ENCODE measurements at places on chromosomes 7 and 10. TPM values are rescaled to one million over a fixed set of nuclear protein-coding genes. Genes with fewer than 3 reads are reported as not detected.

DNA sequence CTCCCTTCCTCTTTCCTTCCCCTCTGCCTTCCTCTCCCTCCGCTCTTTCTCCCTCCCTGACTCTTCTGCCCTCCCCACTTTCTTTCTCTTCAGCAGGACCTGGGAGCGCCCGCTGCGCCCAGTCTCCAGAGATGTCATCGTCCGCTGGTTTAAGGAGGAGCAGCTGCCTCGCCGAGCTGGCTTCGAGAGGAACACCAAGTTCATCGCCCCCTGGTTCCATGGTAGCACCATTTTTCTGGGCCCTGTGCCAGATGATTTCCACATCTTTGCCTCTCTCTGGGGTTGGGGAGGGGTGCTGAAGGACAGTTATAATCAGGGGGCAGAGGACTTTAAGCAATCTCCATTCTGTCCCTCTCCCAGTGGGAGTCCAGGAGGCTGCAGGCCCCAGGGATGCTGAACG lies 71.6 kb downstream of the SH2D4B start:
- DNase-seq: no peak

- no peak for DNase-seq
Observed at GRCh38 chr7:88314061-88314491, 7.4 kb upstream of the STEAP4 start.

DNA sequence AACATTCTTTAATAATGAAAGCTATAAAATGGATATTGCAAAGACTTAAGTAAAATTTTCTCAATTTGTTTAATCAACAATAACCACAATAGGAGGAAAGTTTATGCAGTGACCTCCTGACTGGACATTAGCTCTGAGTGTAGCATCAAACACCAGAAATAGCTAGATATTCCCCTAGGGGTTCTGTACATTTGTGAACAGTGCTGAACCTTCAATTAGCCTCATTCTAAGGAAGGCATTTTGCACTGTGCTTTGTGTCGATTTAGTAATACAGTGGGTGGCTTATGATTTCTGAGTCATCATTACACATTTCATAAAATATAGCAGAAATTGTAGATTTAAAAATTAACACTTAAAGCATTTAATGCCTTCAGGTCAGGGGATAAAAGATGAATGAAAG lies 367.3 kb upstream of the PCDH15 start:
- DNase-seq: no peak

- peak; percentile 51 for DNase-seq
Observed at GRCh38 chr7:2166625-2167280, 66.0 kb downstream of the MAD1L1 start.

GRCh38 chr7:108045154-108045553 lies 42.2 kb upstream of the LAMB1 start:
- DNase-seq: no peak

Gene ANKRD61
- 0.18 TPM for total RNA-seq

Gene BPGM
- 14.9 TPM for total RNA-seq

- no peak for DNase-seq
Observed at GRCh38 chr7:148914208-148914777, 30.2 kb upstream of the EZH2 start.

- no peak for DNase-seq
Observed at GRCh38 chr10:12188656-12189055, 7.0 kb downstream of the NUDT5 start.

DNA sequence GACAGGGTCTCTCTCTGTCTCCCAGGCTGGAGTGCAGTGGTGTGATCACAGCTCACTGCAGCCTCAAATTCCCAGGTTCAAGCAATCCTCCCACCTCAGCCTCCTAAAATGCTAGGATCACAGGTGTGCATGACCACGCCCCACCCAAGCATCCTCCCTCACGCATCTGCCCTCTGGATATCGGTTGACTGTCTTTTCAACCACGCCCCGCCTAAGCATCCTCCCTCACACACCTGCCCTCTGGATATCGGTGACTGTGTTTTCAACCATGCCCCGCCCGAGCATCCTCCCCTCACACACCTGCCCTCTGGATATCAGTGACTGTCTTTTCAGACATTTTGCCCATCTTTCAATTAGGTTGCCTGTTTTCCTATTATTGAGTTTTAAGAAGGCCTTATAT lies 140.5 kb downstream of the MAD1L1 start:
- no peak for DNase-seq

GRCh38 chr7:136234040-136234439 lies 256.9 kb upstream of the MTPN start:
- DNase-seq: no peak

GRCh38 chr10:13993673-13994089 lies 337.0 kb downstream of the FRMD4A start:
- no peak for DNase-seq

DNA sequence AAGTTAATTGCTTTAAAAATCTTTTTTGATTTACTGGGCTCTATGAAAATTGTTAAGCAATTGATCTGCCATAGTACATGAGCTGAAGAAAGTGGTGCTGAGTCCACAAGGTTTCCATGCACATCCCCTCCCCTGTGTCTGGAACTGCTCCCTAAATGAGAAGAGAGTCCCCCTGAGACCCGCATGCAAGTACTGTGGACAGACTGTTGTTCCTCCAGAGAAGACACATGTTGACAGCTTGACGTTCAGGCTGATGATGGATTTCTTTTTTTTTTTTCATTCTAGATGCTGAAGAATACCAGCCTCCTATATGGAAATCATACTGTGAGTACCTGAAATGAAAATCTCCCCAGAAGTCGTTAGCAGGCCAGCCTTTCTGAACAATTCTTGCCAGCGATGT lies 159.8 kb downstream of the CHN2 start:
- DNase-seq: no peak

DNA sequence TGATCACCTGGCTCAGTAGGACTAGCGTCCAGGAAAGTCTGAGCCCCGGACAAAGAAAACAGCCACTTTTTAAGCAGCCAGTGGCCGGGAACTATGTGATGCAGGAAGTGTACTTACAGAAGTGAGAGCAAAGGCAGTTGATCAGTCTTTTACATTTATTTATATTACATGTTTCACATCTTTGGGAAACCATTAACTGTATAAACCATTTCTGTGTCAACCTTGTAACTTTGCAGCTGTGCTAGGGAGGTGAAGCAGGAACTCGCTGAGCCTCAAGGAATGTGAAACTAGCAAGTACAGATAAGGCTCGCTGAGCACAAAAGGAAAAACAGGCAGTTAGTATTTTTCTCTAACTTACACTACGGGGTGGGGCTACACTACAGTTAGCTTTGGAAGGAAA lies 39.9 kb upstream of the HECW1 start:
- DNase-seq: no peak

GRCh38 chr10:11866199-11866925 lies 43.2 kb downstream of the PROSER2 start:
- no peak for DNase-seq

GRCh38 chr7:153408360-153409335 lies 643.5 kb upstream of the DPP6 start:
- no peak for DNase-seq

Gene PPP3CB
- 11.7 TPM for total RNA-seq

GRCh38 chr10:124465003-124465776 lies 3.6 kb downstream of the LHPP start:
- no peak for DNase-seq

Gene PDE6C
- total RNA-seq: not detected

Gene CDNF
- total RNA-seq: 0.28 TPM

GRCh38 chr10:5813091-5813340 lies 218 bp downstream of the GDI2 start:
- no peak for DNase-seq

DNA sequence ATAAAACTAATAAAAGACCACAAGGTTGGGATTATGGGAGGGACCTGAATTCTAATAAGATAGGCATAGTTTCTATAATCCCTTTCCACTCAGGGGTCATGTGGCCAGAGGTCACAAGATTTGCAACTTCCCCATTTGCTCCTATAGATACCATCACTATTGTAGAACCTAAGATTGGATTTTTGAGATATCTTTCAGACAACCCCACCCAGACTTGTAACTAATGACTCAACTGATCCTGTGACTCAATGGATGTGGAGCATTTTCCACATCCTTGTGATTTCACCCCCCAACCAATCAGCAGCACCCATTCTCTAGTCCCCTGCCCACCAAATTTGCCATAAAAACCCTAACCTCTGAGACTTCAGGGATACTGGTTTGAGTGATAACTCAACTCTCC lies 51.9 kb upstream of the PIK3AP1 start:
- DNase-seq: no peak

GRCh38 chr7:44633254-44634186 lies 27.1 kb downstream of the OGDH start:
- no peak for DNase-seq

Gene KDM7A
- 7.1 TPM for total RNA-seq

GRCh38 chr10:113959383-113959760 lies 84.3 kb upstream of the ADRB1 start:
- no peak for DNase-seq

- no peak for DNase-seq
Observed at GRCh38 chr7:132407764-132408163, 168.5 kb downstream of the PLXNA4 start.

Gene SGMS1
- total RNA-seq: 20.1 TPM

DNA sequence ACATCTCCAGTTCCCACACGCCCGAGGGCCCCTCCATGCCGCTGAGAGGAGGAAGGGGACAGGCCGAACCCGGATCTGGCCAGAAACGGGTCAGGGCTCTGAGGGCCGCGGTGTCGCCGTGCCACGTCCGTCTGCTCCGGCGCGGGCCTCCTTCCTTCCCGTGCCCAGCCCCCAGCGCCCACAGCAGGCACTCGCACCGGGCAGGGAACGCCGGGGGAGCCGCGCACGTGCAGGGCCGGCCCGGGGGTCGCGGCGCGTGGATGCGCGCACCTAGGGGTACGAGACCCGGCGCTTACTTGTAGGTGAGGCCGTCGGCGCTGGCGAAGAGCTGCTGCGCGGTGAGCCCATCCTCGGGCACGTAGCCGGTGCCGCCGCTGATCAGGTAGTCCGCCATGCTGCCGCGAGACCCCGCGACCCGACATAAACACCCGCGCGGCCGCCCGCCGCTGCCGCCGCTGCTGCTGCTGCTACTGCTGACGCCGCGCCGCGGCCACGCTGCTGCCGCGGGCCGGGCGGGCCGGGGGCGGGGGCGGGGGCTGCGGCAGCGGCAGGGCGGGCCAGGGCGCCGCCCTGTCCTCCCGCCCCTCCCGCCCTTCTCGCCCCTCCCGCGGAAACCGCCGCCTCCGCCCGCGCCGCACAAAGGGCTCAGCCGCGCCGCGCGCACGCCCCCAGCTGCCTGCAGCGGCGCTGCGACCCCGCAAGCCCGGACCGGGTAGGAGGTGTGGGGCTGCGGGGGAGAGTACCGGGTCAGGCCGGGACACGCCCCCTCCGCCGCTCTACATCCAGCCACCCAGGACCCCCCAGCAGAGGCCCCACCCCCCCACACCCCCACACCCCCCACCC lies 4.1 kb downstream of the IMPDH1 start:
- peak; percentile 94 for DNase-seq
